GM10248 (cell line): ENCODE measurements at places on chromosomes 11 and 22.

- DNase-seq = no peak
These were observed 79.8 kb upstream of the CNTN5 start for GRCh38 chr11:98940913-98941312.

DNA sequence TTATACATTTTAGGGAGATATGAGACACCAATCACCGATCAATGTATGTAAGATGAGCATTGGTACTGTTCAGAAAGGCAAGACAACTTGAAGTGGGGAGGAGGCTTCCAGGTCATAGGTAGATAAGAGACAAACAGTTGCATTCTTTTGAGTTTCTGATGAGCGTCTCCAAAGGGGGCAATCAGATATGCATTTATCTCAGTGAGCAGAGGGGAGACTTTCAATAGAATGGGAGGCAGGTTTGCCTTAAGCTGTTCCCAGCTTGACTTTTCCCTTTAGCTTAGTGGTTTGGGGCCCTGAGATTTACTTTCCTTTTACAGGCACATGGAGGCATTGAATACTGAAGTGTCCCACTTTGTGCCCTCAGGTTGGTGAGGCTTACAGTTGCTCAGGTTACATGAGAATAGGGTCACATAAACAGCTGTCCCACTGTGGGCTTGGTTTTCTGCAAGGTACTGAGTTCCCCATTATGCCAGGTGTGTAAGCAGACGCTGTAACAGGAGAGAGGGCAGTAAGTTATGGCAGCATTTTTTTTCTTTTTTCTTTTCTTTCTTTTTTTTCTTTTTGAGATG lies 129.8 kb upstream of the SERPIND1 start:
- DNase-seq = no peak

GRCh38 chr11:12159351-12160099 lies 49.1 kb downstream of the MICAL2 start:
- DNase-seq = no peak

DNA sequence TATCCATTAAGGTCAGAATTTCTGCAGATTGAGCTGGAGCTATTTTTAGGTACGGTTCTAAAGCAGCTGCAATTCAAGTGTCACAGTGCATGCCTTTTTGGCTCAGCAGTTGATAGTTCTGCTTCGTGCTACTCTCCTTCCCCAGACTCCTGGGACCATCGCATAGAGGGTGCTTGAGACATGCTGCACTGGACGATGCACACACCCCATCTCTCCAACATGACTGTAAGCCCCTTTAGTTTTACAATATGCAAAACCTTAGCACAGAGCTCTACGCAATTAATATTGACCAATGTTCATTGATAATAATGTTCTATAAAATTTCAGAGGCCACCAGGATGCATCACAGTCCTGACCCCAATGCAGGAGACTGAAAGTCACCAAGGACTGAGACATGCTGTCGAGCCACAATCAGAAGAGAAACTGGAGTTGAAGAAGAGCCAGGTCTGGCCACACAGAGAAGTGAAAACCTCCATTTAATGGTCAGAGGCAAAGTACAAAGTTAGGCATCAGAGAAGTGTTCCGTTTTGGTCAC lies 120.9 kb upstream of the ZC3H12C start:
- peak; percentile 28 for DNase-seq

- no peak for DNase-seq
These were observed 101.5 kb downstream of the PLEKHA7 start for GRCh38 chr11:16912692-16913111.

DNA sequence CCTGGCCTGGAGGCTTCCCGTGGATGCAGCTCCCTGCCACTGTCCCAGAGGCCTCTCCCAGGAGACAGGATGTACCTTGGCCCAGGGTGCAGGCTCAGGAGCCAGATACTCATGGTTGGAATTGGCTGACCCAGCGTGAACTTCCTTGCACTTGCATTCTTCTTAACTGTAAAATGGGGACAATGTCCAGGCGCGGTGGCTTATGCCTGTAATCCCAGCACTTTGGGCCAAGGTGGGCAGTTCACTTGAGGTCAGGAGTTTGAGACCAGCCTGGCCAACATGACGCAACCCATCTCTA lies 20.1 kb upstream of the ST3GAL4 start:
- DNase-seq = no peak

DNA sequence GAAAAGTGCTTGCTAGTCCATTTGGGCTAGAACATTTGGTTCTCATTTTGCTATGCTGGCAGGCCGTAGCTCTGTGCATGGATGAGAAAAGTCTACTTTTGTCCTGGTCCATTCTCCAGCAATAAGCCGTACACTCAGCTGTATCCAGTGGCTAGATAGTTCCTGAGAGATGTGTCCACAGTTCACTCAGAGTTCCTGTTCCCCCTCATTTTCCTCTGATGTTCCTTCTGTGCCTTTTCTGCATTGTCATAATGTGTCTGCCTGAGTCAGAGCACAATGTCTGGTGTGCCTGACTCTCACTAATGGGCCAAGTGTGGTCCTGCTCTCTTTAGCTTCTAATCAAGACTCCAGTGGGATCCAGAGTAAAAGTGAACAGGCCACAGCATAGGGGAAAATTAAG lies 215.7 kb upstream of the CTSC start:
- no peak for DNase-seq

DNA sequence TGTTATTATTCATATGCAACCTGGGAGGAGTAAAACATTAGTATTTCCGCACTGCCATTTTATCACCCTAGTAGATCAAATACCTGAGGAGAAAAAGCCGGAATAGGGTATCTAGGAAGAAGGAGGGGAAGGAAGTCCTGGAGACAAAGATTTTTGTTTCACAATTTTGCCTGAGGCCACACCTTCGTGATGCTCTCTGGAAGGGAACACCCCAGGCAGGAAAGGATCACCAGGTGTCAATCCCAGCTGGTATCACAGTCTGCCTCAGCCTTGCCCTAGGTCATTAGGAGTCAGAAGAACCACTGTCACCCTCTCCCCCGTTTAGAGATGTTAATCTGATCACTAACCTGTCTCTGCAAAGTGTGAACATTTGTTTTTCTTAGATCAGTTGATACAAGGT lies 35.4 kb upstream of the IGSF9B start:
- DNase-seq = no peak

GRCh38 chr11:77096591-77097019 lies 6.0 kb upstream of the OMP start:
- no peak for DNase-seq

DNA sequence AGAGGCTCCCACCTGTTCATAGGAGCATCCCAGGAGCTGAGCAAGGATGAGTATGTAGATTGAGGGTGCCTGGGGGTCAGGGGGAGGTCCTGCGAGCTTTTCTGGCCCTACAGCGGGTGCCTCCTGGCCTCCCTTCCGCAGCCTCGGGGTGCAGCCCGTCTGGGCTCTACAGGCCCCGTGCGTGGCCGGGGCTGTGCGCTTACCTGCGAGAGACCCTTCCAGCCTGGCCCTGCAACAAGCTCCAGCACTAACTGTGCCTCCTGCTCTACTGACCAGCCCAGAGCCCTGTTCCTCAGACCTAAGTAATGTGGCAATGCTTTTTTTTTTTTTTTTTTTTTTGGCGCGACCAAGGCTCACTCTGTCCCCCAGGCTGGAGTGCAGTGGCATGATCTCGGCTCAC lies 1129.1 kb downstream of the BRD1 start:
- DNase-seq = no peak

DNA sequence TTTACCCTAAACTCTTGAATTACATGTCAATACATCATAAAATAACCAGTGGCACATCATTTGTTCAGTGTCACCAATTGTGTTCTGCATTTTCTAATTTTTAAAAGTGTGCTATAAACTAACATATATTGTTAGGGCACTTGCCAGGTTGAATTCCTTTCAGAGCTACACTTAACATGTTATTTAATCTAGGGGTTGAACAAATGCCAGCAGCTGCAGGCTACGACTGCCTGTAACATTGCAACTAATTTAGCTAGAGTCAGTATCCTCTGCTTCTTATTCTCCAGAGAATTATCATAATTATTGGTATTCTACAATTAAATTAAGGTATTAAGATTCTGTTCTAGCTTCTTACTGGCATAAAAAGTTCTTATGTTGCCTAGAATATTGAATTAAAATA lies 46.4 kb upstream of the ARHGAP42 start:
- no peak for DNase-seq

GRCh38 chr11:18485913-18486528 lies 30.4 kb downstream of the LDHAL6A start:
- DNase-seq = peak; percentile 36

DNA sequence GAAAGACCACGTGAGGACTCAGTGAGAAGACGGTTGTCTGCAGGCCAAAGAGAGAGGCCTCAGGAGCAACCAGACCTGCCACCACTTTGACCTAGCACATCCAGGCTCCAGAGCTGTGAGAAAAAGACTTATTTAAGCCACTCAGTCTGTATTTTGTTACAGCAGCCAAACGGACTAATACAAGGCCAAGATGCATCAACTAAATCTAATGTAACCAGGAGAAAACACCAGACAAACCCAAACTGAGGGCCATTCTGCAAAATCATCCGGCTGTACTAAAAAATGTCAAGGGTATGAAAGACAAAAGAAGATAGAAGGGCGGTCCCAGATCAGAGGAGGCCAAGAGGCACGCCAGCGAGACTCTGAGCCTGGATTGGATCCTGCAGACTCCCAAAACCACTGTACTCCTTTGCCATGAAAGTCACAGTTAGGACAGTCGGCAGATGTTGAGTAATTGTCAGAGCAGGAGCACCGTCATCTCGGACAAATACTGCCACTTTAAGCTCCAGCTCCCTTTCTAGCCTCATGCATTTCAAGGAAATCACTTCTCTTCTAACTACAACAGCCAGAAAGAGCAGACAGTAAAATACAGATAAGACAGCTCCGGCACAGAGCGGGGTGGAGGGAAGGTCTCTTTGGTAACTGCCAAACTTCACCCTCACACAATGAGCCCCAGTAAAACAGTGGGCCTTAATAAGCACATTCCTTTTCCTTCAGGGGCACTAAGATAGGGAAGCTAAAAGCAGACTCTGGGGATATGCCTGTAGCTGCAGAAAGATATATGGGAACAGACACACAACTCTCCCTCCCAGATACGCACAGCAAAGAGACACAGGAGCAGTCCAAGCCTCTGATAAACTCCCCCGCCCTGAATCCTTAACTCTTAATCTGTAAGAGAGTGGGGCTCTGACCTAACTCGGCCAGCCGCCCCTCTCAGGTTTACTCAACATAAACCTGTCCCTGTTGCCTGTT lies 3.5 kb upstream of the ZP1 start:
- DNase-seq = no peak

- no peak for DNase-seq
These were observed 29.8 kb downstream of the SCUBE1 start for GRCh38 chr22:43313244-43313889.

DNA sequence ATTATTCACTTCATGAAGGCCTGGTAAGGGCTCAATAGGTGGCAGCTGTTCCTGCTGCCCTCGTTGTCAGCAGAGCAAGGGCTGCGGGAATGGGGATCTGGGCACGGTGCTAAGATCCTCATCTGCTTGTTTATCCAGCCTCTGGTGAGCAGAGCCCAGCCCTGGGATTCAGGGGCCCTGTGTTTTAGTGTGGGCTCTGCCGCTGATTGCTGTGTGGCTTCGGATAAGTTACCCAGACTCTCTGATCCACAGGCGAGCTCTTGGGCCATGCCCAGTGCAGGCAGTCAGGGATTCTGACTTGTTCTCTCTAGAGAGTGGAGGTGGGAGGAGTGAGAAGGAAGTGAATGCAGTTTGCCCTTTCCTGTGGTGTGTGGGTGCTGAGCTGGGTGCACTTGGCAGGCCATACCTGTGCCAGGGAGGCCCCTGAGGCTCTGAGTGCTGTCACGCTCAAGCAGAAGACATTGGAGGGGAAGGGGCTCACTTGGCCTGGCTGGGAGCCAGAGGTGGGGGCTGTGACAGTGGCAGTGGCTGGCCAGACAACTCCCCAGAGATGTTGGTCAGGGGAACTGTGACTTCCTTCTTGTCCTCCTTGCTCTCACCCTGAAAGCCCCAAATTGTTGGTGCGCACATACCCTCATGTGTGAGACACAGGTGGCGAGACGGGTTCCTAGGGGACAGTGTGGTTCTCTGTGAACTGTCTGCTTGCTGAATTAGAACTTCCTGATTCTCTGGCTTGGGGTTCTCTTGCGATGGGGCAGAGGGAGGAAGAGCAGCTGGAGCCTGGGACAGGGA lies 43.7 kb downstream of the CD82 start:
- peak; percentile 68 for DNase-seq

GRCh38 chr11:61688365-61689163 lies 8.4 kb downstream of the DAGLA start:
- no peak for DNase-seq

DNA sequence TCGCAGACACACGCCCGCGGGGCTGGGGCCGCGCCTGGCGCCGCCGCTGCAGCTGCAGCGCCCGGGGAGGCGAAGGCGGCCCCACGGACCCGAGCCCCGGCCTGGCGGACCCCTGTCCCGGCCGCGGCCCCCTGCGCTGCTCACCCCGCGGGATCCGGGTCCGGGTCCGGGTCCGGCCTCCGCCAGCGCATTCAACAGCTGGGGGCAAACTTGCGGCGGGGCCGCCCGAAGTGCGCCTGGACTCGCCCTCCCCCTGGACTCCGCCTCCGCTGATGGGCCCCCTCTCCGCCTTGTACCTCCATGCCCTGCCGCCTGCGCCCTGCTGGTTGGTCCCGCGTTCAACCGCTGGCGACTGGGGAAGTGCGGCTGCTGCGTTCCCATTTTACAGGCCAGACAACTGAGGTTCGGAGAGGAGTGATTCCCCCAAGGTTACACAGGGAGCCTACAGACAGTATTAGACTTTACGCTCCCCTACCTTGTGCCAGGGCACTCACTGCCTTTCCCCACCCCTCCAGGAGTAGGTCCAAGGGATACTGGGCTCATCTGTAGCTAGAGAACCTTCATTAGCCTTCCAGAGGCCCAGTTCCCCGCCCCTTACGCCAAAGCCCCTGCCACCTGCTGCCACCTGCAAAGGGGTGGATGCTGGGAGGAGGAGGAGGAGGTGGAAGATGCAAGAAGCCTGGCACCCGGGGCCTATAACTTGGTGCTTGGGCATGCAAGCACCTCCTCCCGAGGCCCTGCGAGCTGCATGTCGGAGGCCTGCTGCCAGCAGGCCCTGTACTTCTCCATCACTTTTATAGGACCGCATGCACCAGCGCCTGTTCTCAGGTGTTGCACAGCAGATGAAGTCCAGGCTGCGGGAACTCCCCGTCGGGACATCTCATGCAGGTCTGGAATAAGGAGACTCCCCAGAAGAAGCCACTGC lies 694 bp upstream of the ELFN2 start:
- no peak for DNase-seq

GRCh38 chr11:15645201-15645600 lies 530.5 kb downstream of the INSC start:
- DNase-seq = no peak

- no peak for DNase-seq
These were observed 3.5 kb downstream of the CNTF start for GRCh38 chr11:58625826-58626460.

GRCh38 chr11:132451942-132452601 lies 1080.2 kb downstream of the OPCML start:
- DNase-seq = no peak

DNA sequence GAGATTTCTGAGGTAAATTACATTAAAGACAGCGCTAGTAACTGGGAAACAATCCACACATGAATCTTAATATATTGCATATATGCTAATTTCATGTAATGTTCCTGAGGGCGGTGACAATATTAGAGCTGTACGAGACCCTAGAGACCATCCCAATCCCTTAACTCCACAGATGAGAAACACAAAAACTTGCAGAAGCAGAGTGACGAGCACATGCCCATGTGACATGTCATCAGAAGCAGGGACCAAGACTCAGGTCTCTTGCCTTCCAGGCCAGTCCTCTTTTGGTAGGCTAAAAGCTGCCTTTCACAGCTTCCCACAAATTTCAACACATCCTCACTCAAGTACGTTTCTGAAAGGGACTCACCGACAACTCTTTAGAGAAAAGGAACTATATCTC lies 11.8 kb downstream of the MAPK1 start:
- DNase-seq = no peak

- no peak for DNase-seq
These were observed 5.4 kb downstream of the LMO1 start for GRCh38 chr11:8258289-8258688.

- no peak for DNase-seq
These were observed 394 bp downstream of the KIAA1671 start for GRCh38 chr22:24952837-24953383.
